ENCODE measurements at places on chromosomes 4 and X. TPM values are rescaled to one million over a fixed set of nuclear protein-coding genes. Genes with fewer than 3 reads are reported as not detected.

- DNase-seq, result no peak
Measured at GRCh38 chrX:15410947-15411346, 26.7 kb upstream of the VEGFD start.

DNA sequence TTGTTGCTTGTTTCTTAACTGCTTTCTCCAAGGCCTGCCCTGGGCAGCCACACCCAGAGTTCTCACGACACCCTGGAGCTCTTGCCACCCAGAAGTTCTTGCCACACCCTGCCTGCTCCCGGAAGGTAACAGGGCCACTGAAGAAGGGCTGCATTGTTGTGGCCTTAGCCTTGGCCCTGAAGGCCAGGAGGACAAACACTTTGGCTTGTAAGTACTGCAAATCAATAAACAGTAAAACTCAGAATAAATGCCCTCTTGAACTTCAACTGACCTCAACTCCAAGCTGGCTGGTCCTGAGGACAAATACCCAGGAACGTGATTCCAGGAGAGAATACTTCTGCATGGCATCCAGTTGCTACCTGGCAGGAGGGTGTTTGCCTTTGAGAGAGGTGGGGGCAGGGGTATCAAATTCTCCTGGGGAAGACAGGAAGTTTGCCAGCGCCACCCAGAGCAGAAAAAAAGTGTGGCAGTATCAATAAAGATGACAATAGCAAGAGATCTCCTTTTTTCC is 54.1 kb downstream of the TLR10 start:
- DNase-seq, result no peak

- DNase-seq, result no peak
Measured at GRCh38 chrX:132043977-132044376, 20.9 kb downstream of the STK26 start.

- no peak for DNase-seq
Measured at GRCh38 chrX:37679888-37680287, 5.7 kb upstream of the XK start.

- DNase-seq, result no peak
Measured at GRCh38 chr4:85732124-85732523, 257.2 kb downstream of the ARHGAP24 start.

DNA sequence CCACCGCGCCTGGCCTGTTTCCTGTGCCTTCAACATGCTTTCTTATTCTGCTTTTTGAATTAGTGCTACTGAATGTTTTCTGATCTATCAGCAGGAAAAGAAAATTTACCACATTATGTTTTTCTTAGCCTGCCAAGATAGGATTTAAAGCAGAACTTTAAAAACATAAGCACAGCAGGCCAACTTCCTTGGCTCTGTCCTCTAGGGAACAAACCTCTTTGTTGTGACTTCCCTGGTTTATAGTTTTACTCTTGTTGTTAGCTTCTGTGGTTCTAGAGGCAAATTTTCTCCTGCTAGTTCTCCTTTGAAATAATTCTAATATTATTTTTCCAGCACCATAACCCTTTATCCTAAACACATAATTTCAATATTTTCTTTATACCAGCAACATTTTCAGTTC is 605.1 kb downstream of the ADGRL3 start:
- no peak for DNase-seq

DNA sequence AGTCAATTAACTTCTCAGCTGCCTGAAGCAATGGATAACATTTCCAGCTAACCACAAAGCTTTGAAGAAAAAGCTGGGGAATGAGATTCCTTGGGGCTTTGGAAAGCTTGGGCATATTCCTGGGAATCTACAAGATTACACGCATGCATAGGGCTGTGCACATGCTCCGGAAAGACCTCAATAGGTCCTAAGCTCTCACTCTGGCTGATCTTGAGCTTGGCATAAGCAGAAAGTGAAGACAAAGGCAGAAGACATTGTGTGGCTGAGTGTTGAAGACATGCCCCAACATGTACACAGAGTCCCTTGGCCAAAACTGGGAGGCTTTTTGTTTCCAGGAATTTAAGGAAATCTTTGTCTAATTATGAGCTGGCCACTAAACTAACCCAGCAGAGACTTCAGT is 31.2 kb downstream of the ATG4A start:
- no peak for DNase-seq

DNA sequence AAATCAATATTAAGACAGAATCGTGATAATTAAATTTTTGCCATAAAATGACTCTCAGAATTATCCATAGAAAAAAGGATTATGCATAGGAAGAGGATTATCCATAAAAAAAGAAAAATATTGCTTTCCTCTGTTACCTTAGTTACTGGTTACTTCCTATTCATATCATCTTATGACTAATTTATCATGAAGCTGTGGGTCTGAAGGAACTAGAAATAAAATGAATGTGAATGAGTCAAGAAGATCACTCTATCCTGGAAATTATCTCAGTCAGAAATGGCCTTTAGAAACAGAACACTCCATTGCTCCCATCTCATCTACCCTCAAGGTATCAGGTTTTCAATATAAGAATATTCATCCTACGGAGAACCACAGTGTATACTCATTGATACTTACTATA is 19.4 kb downstream of the RPS6KA6 start:
- DNase-seq, result no peak

DNA sequence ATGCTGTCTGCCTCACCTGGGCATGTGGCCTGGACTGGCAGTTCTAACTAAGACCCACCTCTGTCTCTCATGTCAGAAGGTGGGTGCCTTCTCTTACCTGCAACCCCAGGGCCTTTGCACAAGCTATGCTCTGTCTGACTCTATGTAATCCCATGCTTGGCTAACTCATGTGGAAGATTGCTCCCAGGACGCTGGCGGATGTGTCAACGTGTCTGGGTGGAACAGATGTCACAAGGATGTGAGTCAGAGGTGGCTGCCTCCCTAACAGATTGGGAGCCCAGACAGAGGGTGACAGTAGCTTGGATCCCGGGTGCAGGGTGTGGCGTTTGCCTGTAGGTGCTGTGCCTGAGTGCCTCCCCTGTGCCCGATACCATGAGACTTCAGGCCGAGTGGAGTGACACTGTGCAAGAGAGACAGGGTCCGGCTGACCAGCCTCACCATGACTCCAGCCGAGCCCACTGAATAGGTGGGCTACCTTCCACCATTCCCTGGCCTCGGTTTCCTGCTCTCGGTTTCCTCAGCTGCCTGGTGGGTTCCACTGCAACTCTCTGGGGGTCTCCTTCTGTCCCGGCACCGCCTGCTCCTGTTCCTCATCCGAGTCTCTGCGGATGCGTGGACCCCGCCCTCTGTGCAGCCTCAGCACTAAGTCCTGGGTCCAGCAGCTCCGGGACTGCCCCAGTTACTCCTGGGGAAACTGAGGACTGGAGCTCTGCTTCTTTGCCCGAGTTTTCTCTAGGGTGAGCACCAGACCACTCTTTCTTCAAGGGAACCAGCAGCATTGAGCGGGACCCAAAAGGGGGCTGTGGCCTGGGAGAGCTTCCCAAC is 11.0 kb downstream of the SH3BP2 start:
- DNase-seq, result no peak

GRCh38 chr4:48490680-48491513 is 845 bp downstream of the ZAR1 start:
- DNase-seq, result no peak

DNA sequence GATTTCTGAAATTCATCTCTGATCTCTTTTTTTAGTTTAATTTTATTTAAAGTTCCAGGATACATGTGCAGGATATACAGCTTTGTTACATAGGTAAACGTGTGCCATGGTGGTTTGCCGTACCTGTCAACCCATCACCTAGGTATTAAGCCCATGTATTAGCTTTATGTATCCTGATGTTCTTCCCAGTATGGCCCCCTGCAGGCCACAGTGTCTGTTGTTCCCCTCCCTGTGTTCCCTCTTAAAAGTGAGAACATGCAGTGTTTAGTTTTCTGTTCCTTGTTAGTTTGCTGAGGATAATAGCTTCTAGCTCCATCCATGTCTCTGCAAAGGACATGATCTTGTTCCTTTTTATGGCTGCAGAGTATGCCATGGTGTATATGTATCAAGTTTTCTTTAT is 153.2 kb downstream of the RAPGEF2 start:
- no peak for DNase-seq

The HS3ST1 gene
- 0.68 TPM for polyA plus RNA-seq

The IL9R gene
- 0.20 TPM for polyA plus RNA-seq

The NAT8L gene
- 6.4 TPM for polyA plus RNA-seq

The SASH3 gene
- polyA plus RNA-seq, result 1.3 TPM

The FOXR2 gene
- polyA plus RNA-seq, result not detected

The RNF150 gene
- 28.9 TPM for polyA plus RNA-seq

The DKK2 gene
- 1.7 TPM for polyA plus RNA-seq

The PRDM8 gene
- polyA plus RNA-seq, result 1.5 TPM

The RHOXF1 gene
- 3.0 TPM for polyA plus RNA-seq
